ENCODE measurements at places on chromosomes 1 and 21. TPM values are rescaled to one million over a fixed set of nuclear protein-coding genes. Genes with fewer than 3 reads are reported as not detected.

Gene HCRTR1
- not detected for total RNA-seq

Gene GSTM5
- 21.1 TPM for total RNA-seq

DNA sequence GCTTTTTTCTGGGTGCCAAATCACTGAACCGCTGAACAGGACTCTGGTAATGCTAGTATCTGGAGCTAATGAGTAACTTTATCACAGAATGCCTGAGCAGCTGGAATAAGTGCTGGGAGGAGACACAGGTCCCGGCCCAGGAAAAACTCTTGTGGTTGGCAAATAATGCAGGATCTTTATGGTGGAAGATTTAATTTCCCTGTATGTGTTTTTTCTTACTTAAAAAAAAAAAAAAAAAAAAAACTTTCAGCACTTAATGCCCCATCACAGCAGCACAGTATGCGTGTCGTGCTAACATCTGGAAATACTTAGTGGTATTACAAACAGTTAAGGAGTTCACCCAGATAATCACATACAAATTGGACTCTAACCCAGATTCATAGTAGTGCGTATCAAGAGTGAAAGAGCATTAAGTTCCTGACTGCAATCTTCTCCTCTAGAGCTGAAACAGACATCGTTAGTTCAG lies 220.7 kb downstream of the TOMM20 start:
- DNase-seq, result no peak

Gene CRP
- total RNA-seq, result not detected

- DNase-seq, result no peak
These were observed 106.2 kb upstream of the CYYR1 start for GRCh38 chr21:26679284-26679683.

GRCh38 chr21:28099001-28099705 lies 893.5 kb downstream of the LTN1 start:
- DNase-seq, result no peak

DNA sequence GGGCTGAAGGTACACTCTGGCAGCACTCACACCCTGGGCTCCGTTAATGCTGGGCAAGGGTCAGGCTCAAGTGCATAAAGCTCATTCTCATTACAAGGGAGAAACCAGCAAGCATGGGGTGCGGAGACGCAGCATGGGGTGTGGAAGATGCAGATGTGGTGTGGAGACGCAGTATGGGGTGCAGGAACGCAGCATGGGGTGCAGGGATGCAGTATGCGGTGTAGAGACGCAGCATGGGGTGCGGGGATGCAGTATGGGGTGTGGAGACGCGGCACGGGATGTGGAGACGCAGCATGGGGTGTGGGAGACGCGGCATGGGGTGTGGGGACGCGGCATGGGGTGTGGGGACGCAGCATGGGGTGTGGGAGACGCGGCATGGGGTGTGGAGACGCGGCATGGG lies 390.7 kb downstream of the NPHP4 start:
- peak; percentile 72 for DNase-seq

DNA sequence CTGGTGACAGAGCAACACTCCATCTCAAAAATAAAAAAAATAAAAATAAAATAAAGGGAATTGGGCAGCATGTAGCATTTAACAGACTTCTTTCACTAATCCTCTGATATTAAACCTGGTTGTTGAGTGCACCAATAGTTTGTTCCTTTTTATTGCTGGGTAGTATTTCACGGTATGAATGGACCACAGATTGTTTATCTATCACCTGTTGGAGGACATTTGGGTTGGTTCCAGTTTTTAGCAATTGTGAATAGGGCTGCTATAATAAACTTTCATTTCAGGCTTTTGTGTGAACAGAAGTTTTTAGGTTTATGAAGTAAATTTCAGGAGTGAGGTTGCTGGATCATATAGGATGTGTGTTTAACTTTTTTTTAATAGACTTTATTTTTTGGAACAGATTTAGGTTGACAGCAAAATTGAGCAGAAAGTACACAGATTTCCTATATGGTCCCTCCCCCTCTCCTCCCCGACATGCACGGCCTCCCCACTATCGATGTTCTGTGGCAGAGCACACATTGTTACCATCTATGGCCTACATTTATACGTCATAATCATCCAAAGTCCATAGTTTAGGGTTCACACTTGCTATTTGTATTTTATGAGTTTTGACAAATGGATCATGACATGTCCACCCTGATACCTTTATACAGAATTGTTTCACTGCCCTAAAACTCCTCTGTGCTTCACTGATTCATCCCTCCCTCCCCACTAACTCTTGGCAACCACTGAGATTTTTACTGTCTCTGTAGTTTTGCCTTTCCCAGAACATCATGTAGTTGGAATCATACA lies 66.1 kb upstream of the TMPRSS2 start:
- no peak for DNase-seq

GRCh38 chr1:34380526-34381124 lies 203.9 kb downstream of the C1orf94 start:
- no peak for DNase-seq

DNA sequence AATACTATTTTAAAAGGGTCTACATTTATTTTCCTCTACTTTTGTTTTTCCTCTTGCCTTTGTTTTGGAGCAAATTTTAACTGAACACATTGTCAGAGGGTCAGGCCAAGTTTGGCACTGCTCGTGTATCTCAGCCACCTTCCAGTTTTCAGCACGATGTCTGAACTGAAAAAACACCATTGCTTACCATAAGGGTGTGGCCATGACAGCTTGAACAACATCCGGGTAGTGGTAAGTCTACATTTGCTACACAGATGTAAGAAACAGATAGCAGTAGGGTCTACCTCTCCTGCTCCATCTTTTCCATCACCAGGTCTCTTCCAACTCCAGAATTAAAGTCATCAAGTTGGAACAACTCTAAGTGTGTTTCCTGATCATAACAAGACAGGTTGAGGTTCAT lies 4.2 kb downstream of the HIVEP3 start:
- no peak for DNase-seq

DNA sequence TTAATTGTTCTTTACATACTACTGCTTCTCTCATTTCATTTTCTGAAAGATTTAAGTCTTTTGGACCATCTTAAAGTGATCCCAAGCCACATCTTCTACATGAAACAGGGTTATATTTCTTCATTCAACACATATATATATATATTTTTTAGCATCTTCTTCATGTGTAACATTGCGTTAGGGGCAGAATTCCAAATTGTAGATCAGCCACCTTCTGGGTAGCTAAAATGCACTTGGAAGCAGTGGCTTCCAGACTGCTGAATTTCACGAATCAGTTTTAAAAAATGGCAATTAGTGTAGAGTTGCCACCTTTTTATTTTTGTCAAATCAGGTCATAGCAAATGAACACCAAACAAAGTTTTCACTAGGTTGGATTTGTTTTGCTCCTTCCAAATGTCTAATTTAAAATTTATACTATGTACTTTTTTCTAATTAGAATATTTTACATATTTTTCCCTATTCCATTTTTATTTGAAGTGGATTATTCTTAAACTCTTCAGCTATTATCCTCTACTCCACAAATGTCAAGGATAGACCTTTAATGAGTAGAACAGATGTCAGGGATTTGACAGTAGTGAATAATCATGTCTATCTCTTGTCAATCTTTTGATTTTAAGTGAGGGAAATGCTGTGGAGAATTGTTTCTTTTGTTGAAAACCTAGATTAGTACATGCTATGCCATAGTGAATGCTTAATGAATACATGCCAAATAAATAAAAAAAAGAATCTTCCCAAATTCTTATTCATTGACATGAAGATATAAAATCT lies 55.8 kb downstream of the DNM3 start:
- DNase-seq, result no peak

DNA sequence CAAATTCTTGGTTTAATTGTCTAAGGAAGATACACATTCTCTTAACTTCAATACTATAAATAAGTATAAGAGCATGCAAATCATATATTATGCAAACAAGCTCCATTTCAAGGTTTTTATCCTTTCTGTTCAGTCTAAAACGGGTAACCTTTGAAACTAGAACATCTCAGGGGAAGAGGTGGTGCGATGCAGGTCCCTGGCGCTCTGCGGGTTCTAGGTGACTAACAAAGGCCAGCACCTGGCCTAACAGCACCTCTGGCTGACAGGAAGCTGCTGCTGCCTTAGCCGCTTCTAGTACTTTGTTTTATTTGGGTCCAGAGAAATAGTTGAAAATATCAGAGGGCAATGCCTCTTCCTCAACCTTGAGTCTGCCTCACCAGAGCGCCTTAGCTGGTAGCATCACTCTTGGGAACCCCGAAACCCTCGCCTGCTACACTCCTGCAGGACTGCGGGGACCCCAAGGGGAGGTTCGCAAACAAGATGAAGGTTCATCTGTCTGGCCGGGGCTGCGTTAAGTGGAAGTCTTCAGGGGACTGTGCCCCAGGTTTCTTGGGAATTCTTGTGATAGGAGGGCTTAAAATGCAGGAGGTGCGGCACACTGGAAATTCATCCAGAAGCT lies 45.5 kb downstream of the PRDM15 start:
- no peak for DNase-seq

Gene PTPRF
- total RNA-seq, result 139 TPM
